ENCODE measurements at places on chromosomes 11 and 22.

DNA sequence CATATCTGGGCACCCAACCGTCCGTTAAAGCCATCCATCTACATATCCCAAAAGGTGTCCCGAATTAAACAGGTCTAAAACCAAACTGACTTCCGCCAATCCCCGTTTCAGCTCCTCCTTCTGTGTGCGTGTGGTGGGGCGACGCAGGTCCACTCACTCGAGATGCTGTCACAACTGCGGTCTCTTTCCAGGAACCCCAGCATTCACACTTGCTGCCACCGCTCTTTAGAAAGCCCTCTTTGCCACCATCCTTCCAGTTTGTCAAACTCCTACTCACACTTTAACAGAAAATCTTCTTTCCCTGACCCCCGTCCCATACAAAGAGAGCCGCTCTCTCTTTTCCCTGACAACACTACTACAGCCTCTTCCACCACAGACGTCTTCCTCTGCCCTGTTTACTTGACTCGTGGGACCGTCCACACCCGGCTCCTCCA, 467 bp downstream of the ESS2 start:
- no peak for DNase-seq

- DNase-seq = no peak
Measured at GRCh38 chr11:128621601-128622501, 34.5 kb upstream of the ETS1 start.

DNA sequence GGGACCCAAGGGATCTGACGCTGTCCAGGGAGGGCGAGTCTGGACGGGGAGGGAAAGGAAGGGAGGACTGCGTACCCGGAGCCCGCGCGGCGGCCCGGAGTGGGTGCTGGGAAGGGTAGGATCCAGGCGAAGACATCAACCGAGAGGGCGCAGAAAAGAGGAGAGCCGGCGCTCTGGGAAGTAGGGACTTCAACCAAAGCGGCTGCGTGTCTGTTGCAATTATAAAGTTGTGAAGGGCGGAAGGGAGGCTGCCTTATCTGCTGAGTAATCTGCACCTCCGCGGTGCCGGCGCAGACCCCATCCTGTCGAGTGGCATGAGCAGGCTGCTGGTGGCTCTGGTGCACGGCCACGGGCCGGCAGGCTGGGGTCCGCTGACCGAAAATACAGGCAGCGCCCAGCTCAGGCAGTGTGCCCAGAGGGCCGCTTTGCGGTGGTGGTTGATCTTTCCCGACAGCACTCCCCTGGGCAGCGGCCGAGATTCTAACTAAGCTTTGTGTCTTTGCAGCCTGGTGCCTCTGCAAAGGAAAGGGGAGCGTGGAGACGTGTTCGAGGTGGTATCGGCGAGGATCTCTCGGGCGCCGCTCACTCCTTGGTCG, 978 bp downstream of the C11orf87 start:
- no peak for DNase-seq

DNA sequence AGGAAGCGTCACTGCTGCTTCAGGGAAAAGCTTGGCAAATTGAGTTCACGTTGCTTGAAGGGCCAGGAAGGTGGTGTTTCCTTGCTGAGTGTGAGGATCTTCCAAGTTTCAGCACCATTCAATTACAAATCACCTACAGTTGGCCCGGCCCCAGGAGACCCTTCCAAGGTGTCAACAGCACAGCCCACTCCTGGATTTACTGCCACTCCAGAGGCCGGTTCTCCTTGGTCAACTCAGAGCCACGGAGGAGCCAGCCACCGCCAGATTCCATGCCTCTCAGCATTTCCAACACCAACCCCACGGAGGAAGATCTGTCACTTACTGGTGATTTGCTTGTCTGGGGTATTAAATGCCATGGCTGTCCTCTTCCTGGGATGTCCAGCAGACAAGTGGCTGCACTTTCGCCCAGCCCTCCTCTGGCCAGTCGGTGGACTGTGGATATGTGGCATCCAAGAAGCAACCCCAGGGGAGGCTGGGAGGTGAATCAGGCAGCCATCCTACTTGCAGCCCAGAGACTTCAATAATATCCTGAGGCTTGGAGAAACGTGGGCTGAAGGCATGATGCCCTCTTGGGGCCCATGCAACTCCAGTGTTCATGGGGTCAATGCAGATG, 74.1 kb upstream of the SHANK2 start:
- no peak for DNase-seq

GRCh38 chr22:36267896-36268485, 15.1 kb downstream of the APOL1 start:
- DNase-seq = no peak

DNA sequence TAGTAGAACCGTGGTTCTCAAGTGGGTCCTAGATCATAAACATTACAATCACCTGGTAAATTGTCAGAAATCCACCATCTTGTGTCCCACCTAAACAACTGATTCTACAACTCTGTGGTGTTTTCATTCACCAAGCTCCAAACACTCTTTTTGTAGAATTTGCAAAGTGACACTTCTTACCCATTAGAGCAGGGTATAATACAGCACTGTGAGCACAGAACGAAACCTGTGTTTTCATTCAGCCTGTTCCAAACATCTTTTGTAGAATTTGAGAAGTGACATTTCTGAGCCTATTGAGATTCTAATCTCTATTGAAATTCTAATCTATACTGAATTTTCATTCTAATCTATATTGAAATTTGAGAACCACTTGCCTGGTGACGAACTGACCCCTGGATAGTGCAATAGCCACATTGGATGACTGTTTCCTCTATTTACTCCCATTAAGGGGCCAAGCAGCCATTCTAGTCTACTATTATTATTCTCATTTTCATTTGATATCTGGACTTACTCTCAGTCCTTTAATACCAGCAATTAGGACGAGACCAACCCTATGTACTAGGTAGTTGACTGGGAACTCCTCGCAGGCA, 616.6 kb downstream of the LRRC4C start:
- DNase-seq = no peak

GRCh38 chr11:65500387-65501185, 1.7 kb downstream of the MALAT1 start:
- no peak for DNase-seq

GRCh38 chr22:30337461-30337778, 10.7 kb upstream of the TBC1D10A start:
- no peak for DNase-seq

DNA sequence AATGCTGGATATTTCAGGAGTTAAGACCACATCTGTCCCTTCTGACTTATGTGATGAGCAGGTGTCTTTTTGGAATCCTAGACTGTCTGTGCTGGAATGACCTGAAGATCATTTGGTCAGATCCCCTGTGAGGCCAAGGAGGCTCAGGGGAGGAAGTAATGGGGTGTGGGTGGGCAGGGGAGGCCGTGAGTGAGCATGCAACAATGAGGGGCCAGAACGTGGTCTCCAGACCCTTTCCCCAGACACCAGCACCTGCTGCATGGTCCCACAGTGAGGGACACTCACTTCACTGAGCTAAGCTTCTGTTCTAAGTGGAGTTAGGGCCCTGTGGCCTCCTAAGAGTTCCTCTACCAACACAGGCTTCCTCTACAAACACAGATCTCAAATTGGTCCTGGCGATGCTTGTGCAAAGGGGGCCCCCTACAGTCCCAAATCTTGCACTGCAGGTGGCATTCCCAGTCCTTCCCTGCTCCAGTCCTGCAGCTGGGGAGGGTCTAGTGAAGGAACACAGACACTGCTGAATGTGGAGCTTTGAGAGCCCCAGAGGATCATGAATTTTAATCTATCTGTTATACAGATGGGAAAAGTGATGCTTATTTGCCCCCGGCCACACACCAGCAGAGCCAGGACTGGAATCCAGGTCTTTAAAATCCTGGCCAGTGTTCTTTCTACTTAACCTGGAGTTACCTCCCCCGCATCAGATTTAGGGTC, 7.4 kb downstream of the USP2 start:
- DNase-seq = peak; percentile 29

DNA sequence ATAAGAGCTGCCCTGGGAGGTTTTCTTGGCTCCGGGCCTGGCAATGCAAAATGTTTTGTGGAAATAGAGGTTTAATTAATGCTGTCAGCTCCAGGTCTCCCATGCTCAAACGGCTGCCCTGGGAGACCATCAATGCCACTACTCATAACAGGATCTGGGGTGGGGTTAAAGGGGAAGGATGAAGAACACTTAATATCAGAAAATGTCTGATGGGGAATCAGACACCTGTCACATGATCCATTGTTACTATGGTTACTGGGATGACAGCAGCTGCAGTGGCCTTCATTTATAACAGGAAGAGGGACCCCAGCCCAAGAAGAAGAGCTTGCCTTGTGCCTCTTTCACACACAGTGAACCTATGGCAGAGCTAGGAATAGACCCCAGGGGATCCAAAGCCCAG, 2.2 kb upstream of the SYT13 start:
- no peak for DNase-seq

DNA sequence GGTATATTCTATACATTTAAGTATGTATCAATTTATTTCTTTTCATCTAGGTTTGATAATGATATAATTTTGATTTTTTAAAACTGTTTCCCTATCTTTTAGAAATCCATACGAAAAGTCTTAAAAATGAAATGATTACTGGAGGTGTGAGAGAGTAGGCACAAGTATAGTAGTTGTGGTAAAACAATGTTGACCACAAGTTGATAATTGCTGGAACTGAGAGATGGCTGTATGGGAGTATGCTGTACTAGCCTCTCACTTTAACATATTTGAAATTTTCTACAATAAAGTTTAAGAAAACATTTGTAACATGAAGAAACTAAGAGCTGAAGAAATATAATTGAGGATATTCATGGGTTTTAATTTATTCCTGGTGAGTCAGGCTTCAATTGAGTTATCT, 30.0 kb downstream of the FSHB start:
- no peak for DNase-seq

DNA sequence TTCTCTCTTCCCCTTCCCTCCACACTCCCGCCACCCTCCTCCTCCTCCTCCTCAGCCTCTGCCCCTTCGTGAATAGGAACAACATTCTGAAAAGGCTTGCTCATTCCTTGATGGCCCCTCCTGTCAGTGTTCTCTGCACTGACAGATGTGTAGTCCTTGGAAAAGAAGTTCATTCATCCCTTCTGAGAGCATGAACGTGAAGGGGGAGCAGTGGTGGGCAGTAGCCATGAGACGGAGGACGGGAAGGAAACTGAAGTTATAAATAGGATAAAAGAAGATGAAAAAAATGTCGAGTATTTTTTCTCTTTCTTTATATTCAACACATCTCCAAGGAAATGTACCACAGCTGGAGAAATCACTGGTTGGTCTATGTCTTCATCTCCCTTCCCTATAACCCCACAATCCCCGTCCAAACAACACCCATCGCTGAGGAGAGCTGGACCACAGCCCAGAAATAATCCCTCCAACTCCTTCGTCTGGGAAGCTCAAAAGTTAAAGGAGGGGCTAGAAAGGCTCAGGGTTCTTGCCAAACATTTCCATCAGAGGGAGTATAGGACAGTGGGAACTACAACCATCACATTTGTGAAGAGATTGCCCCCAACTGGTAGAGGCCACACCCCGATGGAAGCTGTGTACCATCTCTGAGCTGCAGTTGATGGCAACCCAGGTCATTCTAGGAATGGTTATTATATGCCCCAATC, 33.5 kb downstream of the ETS1 start:
- no peak for DNase-seq

DNA sequence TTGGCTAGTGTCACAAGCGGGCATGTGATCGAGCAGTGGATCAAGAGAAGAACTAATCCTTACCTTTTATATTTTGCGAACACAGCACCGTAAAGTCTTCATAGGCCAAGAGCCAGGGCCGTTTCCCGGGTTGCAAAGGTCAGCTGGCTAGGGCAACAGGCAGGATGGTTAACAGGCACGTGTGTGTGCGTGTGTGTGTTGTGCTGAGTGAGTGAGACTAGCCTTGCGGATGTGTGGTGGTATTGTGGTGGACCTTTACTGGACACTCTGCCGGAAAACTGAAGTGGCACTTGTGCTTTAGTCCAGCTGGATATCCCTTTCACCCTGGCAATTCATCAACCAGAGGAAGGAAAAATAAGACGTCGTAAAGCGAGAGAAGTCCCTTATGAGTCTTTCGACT, 176.7 kb downstream of the BCR start:
- no peak for DNase-seq

- DNase-seq = no peak
Measured at GRCh38 chr22:43277987-43278601, 65.1 kb downstream of the SCUBE1 start.

GRCh38 chr11:59710136-59710847, 3.4 kb downstream of the OR10V1 start:
- no peak for DNase-seq

GRCh38 chr11:122189229-122189628, 73.2 kb upstream of the BLID start:
- peak; percentile 77 for DNase-seq

GRCh38 chr11:68692871-68693483, 8.6 kb downstream of the GAL start:
- DNase-seq = no peak

DNA sequence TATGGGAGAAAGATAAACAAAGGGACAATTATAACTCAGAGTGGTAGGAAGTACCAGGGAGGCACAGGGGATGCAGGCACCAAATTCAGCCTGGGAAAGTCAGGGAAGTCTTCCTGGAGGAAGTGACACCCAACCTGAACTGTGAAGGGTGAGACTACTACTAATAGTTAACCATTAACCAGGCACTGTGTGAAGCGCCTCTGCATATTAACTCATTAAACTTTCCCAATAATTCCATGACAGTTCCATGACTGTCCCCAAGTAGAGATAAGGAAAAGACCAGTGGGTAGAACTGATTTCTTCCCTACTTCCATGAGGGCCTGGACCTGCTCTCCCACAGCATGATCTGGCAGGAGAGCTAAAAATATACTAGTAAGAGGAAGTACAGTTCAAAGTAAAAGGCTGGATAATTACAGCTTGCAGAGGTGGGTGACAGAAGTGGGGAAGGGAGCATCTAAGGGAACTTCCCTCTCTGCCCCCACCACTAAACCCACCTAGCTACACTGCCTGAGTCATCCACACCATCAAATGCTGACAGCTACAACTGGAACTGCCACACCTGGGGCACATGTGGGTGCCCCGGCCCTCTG, 4.7 kb upstream of the AP1B1 start:
- no peak for DNase-seq

- DNase-seq = no peak
Measured at GRCh38 chr11:46203746-46204145, 73.7 kb upstream of the CREB3L1 start.

DNA sequence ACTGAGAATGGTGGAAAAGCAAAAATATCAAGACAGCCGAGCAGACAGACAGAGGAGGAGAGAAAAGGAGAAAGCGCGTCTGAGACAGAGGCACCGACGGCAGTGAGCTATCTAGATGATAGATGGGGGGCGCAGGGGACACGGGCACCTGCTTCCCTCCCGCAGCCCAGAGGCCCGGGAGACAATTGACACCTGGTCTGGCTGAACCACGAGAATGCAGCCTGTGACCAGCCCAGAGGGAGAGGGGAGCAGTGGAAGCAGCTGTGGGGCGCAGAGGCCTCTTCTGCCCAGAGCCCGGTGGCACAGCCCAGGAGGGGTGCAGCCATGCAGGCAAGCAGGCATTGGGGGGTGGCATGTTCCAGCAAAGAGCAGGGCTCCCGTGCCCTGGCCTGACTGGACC, 48.2 kb downstream of the ELFN2 start:
- DNase-seq = no peak

All from glomerular endothelial cell (primary cell).